Fibroblast of lung (primary cell): ENCODE measurements at places on chromosomes 5 and 9. TPM values are rescaled to one million over a fixed set of nuclear protein-coding genes. Genes with fewer than 3 reads are reported as not detected.

ADGRD2 gene
- not detected in 2 replicates for polyA plus RNA-seq

PTGER4 gene
- polyA plus RNA-seq = 1.6 and 10.2 TPM in 2 replicates

QRFP gene
- polyA plus RNA-seq = not detected in 2 replicates

CARD9 gene
- polyA plus RNA-seq = 0.16 and 0.69 TPM in 2 replicates

DNA sequence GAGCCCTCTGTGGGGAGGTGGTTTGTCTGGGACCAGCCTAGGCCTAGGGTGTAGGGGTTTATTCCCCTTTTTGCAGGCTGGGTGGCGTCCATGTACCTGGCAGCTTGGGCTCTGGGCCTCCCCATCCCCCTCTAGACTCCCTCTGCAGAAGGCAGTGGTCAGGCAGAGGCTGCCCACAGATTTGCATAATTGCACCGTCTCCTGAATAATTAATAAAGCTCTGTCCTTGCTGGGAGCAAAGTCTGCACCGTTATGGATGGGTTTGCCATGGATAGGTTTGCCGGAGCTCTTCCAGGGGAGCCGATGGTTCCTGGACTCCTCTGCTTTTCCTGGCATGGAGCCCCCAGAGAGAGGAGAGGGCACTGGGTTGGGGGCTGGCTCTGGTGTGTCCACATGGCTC lies 60.4 kb downstream of the DAB2IP start:
- no peak for DNase-seq

GRCh38 chr5:40762705-40763104 lies 6.9 kb upstream of the TTC33 start:
- peak; percentile 28 for DNase-seq

- no peak for DNase-seq
Measured at GRCh38 chr9:138021251-138022056, 143.9 kb downstream of the CACNA1B start.

DNA sequence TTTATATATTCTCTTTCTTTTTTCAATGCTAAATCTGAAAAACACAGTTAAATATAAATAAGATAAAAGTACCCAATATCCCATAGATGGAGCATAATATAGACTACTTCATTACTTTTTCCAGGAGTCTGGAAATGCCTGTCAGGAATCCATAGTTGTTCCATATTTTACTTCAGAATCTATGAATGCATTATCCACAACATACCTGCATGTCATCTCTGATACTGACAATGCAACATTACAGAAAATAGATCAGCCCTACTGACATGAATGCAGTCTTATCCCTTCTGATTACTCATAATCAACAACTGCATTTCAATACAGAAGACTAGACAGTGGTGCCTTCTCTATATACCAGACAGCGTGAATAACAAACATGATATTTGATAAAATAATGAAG lies 517.6 kb downstream of the PTPRD start:
- no peak for DNase-seq

GRCh38 chr5:30561771-30562170 lies 631.7 kb upstream of the CDH6 start:
- DNase-seq = no peak
